ENCODE measurements at places on chromosomes 13 and 19.

GRCh38 chr19:757811-758668, 7.1 kb downstream of the MISP start:
- DNase-seq, result no peak

DNA sequence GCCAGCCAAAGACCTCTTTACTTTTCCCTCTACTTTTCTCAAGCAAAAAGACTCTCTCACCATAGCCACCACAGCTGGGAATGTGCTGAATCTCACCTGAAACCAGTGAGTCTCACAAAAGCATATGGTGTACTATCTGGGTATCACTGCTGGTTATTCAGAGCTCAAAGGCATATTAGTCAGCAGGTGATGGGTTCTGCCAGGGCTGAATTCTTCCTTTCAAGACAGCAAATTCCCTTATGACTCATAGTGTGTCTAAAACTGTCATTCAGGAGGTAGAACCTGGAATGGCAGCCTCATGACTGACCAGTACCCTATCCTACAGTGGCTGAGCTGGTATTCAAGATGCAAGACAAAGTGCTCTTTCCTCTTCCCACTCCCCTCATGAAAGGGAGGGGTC, 2859.1 kb downstream of the PCDH9 start:
- DNase-seq, result no peak

GRCh38 chr13:43861863-43862262, 17.7 kb downstream of the CCDC122 start:
- no peak for DNase-seq

GRCh38 chr19:44749292-44749691, 784 bp downstream of the BCL3 start:
- DNase-seq, result no peak

DNA sequence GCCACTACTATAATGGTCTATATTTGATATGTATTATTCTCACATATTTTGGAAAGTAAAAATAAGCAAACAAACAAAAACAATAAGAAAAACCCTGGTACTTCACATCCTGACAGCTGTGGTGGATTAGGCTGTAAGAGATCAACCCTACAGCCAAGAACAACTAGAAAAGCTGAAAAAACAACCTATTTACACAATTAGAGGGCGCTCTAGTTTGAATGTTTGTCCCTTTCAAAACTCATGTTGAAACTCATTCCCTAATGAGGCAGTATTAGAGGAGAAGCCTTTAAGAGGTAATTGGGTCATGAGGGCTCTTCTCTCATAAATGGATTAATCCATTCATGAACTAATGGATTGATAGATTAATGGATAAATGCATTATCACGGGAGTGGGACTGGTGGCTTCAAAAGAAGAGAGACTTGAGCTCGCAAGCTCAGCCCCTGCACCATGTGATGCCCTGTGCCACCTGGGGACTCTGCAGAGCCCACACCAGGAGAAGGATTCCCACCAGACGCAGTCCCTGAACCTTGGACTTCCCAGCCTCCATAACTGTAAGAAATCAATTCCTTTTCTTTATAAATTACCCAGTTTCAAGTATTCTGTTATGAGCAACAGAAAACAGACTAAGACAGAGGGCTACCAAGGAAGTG, 733.9 kb upstream of the ARGLU1 start:
- peak; percentile 15 for DNase-seq

DNA sequence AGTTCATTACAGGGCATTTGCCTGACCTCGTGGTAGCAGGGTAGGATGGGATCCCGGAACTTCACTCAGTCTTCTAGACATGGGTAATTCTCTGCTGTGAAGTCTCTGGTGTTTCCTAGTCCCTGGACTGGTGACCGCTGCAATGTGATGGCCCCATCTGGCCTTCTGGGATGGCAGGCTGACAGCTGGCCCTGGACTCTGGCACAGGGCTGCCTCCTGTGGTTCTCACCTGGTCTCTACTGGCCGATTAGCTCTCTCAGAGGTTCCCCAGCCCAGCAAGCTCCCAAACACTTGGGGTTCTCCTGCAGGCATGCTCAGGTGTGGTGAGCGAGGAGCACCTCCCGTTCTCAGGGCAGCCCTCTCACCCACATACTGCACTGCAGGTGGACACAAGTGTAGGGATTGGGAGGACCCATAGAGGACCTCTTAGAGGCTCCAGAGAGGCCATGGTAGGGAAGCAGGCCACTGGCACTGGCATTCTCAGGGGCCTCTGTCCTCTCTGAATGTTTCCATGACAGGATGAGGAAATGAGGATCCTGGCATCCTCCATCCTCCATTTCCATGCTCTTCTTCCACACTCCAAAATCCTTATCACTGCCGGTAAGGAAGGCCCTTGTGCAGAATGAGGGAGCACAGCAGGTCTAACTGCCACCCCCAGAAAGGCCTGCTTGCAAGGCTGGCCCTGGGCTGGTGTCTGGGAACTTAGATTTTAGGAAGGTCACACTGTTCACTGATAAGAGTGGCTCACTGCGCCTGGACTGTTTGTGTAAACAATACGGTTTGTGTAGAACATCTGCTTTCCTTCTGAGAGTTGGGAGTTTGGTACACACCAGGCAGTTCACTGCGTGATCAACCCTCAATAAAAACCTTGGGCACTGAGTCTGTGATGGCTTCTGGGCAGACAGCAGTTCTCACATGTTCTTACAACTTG, 31.5 kb upstream of the FARP1 start:
- DNase-seq, result no peak

DNA sequence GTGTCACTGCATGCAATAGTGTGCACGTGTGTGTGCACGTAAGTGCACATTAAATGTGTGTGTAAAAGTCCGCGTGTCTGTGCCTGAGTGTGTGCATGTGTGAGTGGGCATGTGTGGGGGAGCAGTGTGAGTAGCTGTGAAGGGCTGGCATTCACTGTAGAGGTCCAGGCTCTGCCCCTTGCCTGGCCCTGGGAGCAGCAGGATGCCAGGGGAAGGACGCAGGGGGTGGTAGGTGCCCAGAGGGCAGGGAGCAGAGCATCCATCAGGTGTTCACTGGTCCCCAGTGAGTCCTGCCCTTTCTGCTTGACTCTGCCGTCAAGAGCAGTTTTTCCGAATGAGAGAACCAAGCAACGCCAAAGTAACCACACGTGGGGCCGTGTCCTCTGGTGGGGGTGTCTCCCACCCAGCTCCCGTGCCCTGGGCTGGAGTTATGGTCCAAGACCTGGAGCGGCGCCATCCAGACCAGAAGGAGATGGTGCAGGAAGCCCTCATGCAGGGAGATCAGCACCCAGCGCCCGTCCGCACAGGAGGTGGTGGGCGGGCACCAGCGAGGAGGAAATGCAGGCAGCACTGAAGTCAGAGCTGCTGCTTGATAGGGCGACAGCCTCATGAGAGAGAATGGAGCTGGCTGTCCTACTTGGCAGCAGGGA, 68.5 kb downstream of the TEX29 start:
- DNase-seq, result no peak

GRCh38 chr19:34725400-34725799, 8.6 kb upstream of the ZNF181 start:
- DNase-seq, result no peak

DNA sequence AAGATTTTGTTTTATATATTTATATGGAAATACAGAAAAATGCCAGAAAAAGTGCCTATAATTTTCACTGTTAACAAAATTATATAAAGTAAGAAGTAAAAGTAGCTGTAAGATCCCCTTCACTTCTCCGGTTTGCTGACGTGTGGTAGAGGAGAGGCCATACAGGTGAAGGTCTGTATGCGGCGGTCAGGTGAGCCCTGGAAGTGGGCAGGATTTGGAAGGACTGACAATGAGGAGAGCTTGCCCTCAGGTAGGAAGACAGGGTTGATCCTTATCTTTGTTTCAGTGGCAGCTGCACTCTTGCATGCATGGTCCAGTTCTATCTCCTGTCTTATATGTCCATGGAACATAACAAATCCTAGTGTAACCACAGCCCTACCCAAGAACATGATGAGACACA, 16.9 kb upstream of the TFDP1 start:
- DNase-seq, result no peak

DNA sequence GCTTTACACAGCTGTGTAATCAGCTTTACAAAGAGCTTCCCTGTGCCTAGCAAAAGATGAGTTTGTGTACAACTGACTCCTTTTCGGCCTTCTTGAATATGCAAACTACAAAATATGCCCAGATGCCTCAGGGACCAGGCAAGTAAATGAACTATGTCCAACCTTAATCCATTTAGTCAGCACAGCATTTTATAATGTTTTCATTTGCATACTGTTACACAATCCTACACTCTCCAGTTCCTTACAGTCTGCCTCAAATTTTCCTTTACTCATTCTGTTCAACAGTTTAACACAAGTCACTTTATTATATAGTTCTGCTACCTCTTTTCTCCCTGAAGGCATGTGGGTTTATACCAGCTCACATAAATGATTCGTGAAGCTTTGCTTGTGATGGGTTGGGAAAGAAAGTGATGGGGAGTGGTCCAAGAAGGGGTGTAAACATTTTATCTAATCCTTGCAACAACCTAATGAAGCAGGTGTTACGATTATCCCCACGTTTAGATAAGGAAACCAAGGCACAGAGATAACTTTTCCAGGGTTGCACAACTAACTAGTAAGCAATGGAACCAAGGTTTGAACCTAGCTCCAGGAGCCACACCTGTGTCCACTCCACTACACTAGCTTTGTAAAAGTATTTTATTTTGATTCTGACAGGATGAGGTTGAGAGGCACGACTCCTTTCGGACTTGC, 3.3 kb upstream of the USP12 start:
- DNase-seq, result peak; percentile 67

DNA sequence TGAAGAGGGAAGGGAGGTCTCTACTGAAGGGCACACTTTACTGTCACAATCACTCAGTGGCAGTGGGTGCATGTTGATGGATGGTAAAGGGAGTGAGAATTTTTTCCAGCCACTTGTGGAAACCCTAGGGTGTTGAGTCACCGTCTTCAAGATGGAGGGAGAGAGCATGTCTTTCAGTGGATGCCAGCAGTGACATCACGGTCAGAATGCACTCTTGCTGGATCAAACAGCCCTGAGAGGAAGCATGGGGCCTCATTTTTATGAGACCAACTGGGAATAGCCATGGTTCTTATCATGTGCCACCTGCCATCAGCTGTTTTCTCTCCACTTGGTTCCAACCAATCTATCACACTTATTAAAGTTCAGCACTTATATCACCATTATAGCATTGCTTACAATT, 182.5 kb downstream of the KCNRG start:
- no peak for DNase-seq

DNA sequence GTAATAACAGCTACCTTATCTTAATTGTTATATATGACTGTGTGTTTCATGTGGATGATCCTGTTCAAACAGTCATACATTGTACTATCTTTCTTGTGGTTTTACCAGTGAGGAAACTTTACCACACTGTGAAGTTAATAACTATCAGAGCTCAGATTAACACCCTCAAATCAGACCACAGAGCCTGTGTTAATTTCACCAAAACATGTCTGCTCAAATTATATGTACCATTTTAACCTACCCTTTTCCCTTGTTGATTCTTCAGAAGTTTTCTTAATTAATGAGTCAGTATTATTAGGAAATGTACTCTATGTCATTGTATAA, 1.8 kb upstream of the ZNF331 start:
- no peak for DNase-seq
